ENCODE measurements at places on chromosomes 1 and 21. TPM values are rescaled to one million over a fixed set of nuclear protein-coding genes. Genes with fewer than 3 reads are reported as not detected.

GRCh38 chr1:29457496-29458368 is 221.4 kb downstream of the PTPRU start:
- DNase-seq = no peak

DNA sequence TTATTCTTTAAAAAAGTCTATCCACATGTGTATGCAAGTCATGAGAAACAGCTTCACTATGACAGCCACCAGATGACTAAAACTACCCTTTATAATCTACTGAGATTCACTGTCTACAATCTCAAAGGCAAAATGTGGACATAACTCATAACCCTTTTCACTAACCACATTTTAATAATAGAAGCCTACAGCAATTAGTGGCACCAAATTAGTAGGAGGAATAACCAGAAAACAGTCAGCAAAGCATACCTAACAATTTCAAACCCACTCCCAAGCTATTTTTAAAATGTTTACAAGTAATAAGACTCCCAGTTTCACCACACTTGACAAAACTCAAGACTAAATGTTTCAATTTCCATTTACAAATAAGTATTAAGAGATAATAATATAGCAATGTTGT is 442.9 kb downstream of the PTPRC start:
- DNase-seq = no peak

- DNase-seq = no peak
Observed at GRCh38 chr1:39084191-39084590, 58.0 kb downstream of the NDUFS5 start.

DNA sequence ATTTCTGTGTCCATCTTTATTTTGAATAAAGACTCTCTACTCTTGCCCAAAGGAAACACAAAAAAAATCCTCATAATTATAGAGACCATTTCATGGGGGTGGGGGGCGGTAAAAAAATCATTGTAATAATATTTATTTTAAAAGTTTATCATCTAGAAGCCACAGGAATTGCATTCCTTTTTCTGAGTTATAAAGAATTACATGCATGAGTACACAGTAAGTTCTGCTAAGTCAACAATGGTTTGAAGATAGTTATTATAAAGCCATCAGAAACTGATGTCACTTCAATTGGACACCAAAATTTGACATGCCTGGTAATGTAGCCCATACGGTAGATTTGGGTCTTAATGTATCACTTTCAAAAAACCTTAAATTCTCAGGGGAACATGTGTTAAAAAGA is 478.1 kb upstream of the NR5A2 start:
- no peak for DNase-seq

- no peak for DNase-seq
Observed at GRCh38 chr1:119009312-119009655, 21.1 kb upstream of the TBX15 start.

DNA sequence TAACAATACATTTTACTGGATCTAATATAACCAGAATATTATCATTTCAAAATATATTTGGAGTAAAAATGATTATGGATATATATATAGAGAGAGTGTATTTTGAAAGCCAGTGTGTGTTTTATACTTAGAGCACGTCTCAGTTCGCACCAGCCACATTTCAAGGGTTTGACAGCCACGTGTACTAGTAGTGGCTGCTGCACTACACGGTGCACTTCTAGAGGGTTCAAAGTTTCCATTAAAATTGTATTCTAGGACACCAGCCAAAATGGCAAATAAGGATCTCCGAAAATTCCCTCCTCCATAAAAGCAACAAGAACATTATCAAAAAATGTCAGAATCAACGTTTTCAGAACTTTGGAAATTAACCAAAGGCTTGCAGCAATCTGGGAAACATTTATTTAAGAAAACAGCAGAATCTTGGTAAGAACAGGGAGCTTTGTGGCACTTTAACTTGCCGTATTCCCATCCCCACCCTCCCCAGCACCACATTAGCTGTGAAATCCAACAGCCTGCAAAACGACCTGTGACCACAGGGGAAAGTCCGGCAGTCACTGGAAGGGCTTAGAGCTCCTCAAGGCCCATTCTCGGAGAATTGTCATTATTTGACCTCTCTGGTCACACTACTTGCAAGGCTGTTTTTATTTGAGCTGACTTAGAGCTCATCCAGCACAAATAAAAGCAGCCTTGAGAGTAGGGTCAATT is 33.5 kb upstream of the MRPS6 start:
- DNase-seq = no peak

GRCh38 chr1:58895559-58896145 is 111.8 kb upstream of the JUN start:
- no peak for DNase-seq

DNA sequence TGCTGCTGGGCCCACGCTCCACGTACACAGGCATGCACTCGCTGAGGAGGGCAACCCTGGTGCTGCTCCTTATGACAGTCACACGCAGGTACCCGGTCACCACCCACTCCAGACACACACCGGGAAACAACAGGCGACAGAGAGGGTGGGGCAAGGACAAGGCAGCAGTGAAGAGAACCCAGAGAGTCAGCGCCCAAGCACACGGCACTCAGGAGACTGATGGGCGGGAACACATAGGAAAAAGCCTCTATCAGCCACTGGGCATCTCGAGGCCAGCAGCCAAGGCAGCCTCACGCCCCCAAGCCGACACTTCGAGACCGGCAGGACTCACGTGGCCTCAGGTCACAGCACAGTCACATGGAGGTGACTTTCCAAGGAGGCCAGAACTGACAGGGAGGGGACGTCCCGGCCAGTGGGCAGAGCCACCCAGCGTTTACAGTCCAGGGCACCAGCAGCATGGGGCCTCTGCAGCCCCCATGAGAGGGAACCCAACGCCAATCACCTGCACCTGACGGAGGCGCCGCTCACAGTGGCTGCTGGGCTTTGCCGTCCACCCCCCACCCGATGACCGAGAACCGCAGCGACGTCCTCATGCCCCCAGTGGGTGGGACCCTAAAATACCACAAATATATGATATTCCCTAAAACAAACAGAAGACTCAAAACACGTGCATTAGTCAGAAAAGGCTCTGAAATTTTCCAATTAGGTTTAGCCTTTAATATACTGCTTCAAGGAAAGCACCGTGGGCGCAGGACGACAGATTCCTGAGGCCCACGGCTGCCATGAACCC is 19.7 kb downstream of the PTTG1IP start:
- DNase-seq = no peak

DNA sequence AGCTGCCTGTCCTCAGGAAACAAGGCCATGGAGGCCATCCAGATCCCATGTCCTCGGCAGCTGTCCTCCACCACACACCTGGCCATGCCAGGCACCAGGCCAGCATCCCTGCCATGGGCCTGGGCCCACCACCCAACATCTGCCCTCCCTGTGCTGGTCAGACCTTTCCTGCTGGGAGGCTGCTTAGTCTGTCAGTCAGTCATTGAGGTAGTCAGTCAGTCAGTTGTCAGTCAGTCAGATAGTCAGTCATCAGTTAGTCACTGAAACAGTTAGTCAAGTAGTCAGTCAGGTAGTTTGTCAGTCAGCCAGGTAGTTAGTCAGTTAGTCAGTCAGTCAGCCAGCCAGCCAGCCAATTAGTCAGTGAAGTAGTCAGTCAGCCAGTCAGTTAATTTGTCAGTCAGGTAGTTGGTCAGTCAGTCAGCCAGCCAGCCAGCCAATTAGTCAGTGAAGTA is 17.2 kb downstream of the KRTAP10-1 start:
- no peak for DNase-seq

GRCh38 chr1:107436552-107437241 is 295.9 kb downstream of the NTNG1 start:
- no peak for DNase-seq

- DNase-seq = peak; percentile 53
Observed at GRCh38 chr1:54581621-54582035, 33.6 kb downstream of the ACOT11 start.

DNA sequence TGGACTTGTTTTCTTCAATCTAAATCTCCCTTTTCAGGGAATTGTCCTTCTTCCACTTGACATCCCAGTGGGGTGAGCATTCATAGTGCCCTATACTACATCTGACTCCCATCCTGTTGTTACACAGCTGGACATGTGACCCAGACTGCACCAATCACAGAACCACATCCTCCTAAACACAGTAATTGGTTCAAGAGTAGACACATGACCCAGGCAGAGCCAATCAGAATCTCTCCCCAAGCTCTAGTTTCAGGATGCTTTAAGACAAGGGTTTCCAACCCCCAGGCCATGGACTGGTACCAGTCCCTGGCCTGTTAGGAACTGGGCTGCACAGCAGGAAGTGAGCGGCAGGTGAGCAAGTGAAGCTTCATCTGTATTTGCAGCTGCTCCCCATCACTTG is 5.6 kb upstream of the DDOST start:
- DNase-seq = no peak

DNA sequence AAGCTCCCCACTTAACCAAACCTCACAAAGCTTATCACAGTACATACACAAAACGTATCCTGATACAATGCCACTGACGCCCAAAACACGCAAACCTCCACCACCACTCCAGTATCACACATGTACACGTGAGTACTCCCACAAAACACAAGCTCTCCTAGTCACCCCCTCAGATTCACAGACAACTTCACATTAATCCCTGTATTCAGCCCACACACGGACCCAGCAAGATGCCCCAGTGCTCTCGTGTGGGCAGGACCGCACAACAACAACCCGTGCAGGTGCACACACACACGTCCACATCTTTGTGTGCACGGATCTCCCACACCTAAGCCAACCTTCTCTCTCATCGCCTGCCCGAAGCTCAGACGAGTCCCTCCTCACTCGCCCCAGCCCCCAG is 17.6 kb downstream of the PADI1 start:
- no peak for DNase-seq

GRCh38 chr1:158901623-158902022 is 29.7 kb upstream of the PYHIN1 start:
- no peak for DNase-seq

DNA sequence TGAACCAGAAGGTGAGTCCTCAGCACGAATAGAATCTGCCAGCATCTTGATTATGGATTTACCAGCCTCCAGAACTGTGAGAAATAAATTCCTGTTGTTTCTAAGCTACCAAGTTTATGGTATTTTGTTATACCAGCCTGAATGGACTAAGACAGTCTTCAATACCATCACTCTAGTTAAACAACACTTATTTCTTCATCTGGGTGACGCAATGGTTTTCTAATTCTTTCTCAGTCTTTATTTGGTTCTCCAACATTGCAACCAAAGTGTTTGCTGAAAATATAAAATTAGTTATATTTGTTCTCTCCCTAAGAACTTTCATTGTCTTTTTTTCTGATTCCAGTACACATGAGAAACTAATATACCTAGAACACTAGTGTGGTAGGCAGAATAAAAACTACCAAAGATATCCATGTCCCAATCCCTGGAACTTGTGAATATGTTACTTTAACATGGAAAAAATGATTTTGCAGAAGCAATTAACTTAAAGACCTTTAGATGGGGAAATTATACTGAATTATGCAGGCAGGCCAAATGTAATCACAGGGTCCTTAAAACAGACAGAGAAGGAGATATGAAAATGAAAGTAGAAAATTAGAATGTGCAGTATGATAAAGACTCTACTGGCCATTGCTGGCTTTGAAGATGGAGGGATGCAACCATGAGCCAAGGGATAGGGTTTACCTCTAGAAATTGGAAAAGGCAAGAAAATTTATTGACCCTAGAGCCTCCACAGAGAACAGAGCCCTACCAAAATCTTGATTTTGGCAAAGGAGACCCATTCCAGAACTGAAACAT is 1115.1 kb downstream of the PLA2G4A start:
- no peak for DNase-seq

DNA sequence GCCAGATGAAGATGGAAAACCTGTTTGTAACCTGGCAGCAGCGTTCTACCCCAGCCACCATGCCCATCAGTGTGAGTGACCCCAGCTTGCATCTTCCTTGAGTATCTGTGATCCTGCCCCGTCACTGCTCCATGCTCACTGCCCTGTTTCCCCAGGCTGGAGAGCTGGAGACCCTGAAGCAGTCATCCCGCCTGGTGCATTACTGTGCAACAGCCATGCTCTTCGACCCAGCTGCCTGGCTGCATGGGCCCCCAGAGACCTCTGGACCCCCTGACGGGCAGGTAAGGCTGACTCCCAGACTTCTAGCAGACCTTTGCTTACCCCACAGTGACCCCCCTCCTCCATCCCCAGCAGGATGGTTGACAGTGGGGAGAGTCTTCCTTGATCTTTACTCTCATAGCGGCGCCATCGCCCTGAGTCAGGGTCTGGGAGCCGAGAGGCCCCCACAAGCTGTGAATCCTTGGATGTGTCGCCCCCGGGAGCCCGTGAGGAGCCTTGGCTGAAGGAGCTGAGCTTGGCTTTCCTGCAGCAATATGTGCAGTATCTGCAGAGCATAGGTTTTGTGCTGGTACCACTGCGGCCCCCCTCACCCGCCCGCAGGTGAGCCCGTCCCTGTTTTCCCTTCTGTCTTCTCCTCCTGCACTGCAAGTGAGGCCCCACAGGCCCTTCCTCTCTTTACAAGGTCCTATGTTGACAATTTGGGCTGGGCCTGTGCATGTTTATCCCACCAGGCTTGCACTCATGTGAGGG is 10.4 kb downstream of the HYI start:
- DNase-seq = no peak

GRCh38 chr1:51708911-51709760 is 92.2 kb downstream of the OSBPL9 start:
- no peak for DNase-seq

DNA sequence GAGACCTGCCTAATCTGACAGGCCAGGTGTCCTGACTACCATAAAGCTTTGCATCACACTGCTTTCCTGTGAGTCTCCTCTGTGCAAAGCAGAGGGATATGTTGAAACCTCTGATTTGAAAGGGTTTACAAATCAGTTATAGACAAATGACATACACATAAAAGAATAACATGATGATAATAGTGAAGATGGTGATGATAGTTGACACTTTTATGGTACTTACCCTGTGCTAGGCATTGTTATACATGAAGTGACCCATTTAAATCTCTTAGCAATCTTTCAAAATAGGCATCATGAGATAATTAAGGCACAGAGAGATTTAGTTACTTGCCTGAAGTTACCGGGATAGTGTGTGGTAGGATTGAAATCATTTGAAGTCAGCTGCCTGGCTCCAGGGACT is 34.1 kb upstream of the PKN2 start:
- no peak for DNase-seq

LCE2B gene
- total RNA-seq = not detected

C1QB gene
- total RNA-seq = 692 TPM

PCSK9 gene
- 0.56 TPM for total RNA-seq

SKI gene
- 35.3 TPM for total RNA-seq

GBP5 gene
- 7.8 TPM for total RNA-seq

PLA2G2D gene
- not detected for total RNA-seq

DNM3 gene
- total RNA-seq = 6.2 TPM

CHODL gene
- 9.5 TPM for total RNA-seq

SH2D1B gene
- 0.31 TPM for total RNA-seq

HSD3B2 gene
- total RNA-seq = not detected
